Posterior cingulate gyrus (tissue), 11 donors: ENCODE measurements at places on chromosomes 4 and X.

DNA sequence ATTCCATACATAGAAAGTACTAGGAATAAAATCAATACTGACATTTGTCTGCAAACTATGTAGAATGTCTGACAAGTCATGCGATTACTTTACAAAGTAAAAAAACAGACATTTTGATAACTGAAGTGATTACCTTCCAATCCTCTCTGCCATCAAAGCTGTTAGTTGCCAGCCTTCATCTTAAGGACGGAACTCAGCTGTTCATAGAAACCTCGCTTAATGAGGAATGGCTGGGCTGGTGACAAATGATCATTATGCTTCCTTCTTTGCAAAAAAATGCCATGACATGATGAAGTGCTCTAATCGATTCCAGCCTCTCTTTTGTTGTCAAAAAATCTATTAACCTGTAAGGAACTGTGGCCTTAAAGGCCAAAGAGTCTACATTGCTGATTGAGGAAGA is 1214.9 kb upstream of the IGFBP7 start:
- no peak for DNase-seq

DNA sequence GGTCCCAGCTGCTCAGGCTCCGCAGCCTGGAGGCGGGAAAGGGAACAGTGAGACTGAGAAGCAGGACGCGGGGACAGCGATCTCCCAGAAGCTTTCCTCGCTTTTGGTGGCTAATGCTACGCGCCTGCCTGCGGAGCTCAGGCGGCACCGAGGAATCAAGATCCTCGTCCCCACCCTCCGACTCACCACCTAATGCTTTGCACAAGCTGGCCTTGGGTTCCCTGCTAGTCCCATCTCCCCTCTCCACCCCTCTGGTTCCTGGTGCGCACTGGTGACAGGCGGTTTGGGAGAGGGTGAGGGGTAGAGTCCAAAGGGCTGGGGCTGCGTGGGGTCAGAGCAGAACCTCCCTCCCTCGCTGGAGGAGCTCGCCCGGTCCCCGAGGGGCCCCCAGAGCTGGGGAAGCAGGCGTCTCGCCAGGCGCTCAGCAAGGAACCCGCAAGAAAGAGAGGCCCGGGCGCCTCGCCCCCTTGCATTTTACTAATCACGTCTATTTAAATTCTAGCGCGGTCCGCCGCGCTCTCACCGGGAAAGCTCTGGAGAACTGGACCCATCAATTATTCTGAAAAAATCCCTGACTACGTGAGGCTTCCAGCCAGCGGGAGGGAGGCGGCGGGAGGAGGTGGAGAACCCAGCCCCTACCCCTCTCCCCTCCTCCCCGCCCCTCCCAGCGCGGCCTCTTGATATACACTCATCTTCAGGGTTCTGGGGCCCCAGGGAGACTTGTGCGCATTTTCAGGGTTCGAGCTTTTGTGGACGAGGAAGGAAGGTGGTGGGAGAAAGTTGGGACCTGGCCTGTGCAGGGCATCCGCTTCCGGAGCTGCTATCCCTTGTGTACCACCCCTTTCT is 9.1 kb downstream of the POU4F2 start:
- no peak for DNase-seq

GRCh38 chr4:152099061-152099425 is 338.2 kb upstream of the GATB start:
- no peak for DNase-seq

- DNase-seq = no peak
Measured at GRCh38 chrX:9577555-9577954, 112.7 kb downstream of the TBL1X start.

GRCh38 chr4:74531963-74532794 is 87.2 kb downstream of the AREG start:
- DNase-seq = no peak

- DNase-seq = no peak
Measured at GRCh38 chr4:74374561-74375327, 9.8 kb downstream of the EREG start.

DNA sequence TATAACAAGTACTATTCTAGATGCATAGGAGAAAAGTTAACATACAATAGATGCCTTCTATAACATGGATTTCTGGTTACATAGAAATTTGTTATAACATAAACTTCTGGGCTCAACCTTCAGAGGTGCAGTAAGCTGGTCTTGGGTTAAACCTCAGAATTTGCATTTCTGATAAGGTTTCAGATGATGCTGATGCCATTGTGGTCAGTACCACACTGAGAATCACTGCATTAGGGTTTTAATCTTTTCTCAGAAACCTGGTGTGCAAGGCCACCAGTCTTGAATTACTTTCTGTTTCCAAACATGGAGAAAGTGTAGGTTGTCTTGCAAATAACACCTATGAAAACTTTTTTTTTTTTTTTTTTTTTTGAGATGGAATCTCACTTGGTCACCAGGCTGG is 146.2 kb downstream of the SPOCK3 start:
- no peak for DNase-seq

GRCh38 chr4:173019664-173020063 is 148.9 kb upstream of the GALNT7 start:
- DNase-seq = no peak

- DNase-seq = no peak
Measured at GRCh38 chr4:148874331-148874730, 432.1 kb upstream of the NR3C2 start.

DNA sequence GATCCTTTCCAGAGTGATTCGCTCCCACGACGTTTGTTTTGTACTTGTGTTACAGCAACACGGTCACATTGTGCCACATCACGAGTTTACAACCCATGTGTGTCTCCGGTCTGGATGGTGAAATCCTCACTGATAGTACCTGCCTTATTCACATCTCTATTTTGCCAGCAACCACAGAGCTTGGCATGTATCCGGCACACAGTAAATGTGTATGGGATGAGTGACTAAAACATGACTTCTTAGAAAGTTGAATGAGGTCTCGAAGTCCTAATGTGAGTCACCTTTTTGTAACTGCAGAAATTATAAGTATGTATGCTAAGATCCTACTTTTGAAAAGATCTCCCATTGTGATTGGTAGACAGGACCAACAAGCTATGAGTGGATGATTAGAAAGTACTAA is 7.5 kb downstream of the STOX2 start:
- DNase-seq = no peak

DNA sequence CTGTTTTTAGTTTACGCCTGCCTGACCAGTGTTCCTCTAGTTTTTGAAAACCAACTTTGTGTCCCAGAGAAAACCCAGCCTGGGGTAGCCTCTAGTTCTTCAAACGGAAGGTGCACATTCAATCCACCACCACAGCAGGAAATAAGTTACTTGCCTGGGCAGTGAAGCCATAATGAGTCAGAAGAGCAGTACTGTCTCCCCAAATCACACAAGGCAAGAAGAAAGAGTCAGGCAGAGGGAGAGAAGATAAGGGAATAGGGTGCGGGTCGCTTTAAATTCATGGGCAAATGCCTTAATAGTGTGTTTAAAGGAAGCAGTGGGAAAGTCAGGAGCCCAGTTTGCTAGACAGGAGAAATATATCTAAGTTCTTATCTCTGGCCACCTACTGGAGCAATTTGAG is 333.8 kb upstream of the GRIA3 start:
- DNase-seq = no peak

- no peak for DNase-seq
Measured at GRCh38 chr4:152983774-152984411, 47.8 kb downstream of the FHDC1 start.

DNA sequence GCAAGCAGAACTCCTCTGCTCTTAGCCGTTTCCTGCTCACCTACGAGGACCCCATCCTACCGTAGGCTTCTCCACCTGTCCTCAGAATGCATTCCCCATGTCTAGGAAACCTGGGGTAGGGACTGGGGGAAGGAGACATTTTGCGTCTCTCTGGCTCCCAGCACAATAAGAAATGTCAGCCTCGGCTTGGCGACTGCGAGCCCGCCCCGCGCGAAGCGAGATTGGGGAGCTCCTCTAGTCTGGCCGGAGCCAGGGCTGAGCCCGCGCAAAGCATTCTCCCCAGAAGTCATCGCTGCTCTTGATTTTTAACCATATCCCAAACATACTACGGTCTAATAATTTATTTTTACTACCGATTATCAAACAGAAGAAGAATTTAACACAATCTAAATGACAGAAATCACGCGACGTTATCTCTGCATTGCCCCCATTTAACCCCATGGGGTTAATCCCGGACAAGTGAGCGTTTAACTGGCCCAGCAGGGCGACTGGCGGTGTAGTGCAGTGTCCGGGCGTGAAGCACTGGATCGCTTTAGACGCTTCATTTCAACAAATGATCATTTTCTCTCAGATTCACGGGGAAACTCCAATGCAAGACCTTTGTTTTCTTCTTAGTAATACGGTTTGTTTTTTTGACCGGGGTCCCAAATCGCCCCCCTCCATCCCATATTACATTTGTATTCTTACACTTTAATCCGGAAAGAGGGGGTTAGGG is 8.0 kb upstream of the PITX2 start:
- DNase-seq = no peak

GRCh38 chr4:132108784-132109183 is 1040.3 kb upstream of the PCDH10 start:
- no peak for DNase-seq

DNA sequence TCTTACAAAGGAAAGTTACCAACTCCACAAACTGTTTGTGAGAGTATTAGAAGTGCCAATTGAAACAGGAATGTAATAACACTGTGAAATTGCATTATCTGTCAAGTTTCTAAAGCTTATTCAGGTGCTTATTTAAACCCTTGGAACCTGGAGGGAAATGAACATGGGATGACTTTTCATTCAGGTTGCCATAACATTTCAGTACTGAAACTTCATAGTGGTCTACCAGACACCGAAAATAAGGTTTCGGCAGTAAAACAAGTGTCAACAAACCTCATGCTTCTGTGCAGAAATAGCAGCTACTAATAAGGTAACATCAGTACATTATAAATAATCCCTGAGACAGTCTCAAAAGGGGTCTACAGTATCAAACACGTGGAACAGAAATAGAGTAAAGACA is 890.7 kb upstream of the INTU start:
- DNase-seq = no peak

- no peak for DNase-seq
Measured at GRCh38 chr4:102735582-102735981, 25.2 kb downstream of the MANBA start.

DNA sequence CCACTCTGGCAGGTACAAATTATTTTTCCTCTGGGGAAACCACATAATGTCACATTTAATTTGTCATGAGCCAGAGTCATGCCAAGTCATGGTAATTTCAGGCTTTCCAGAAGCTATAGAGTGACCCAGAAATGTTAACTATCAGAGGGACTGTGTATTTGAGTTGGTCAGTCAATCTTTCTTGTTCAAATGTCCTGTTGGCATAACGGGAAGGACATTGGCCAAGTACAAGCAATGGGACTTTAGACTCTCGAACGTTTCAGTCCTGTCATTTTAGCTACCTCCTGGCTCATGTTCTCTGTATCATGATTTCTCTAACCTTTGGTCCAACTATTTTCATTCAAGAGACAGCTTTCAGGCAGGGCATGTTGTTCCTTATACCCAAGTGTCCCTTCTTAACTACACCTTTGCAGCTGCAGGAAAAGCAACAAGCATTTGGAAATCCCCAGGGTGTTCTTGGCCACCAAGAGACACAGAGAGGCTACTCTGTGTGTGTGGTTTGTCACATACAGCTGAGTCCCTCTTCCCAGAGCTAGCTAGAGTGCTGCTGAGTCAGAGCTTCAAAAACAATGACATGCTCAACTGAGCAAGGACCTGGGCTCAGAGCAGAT is 142.6 kb downstream of the EGF start:
- DNase-seq = no peak

- no peak for DNase-seq
Measured at GRCh38 chr4:55561889-55562288, 15.2 kb upstream of the CLOCK start.

GRCh38 chr4:92421920-92422319 is 118.2 kb downstream of the GRID2 start:
- no peak for DNase-seq

GRCh38 chr4:187258651-187259401 is 535.2 kb upstream of the FAT1 start:
- DNase-seq = no peak

- DNase-seq = no peak
Measured at GRCh38 chr4:126051689-126052424, 737.1 kb downstream of the FAT4 start.

DNA sequence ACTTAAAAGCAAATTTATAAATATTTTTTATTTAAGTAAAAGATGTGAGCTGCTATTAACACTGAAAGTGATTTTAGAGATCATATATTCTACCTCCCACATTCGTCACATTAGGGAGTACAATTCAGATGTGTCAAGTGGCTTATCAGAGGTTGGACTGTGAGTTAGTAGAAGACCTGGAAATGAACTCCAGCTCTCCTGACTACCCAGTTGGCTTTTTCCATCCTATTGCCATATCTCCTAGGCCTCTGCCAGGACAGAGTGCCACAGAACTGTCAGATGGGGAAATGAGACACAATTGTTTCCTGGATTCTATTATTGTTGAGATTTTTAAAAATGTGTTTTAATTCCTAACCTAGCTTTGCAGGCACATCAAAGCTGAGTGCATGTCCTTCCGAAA is 634.1 kb upstream of the MAGEB2 start:
- DNase-seq = no peak

DNA sequence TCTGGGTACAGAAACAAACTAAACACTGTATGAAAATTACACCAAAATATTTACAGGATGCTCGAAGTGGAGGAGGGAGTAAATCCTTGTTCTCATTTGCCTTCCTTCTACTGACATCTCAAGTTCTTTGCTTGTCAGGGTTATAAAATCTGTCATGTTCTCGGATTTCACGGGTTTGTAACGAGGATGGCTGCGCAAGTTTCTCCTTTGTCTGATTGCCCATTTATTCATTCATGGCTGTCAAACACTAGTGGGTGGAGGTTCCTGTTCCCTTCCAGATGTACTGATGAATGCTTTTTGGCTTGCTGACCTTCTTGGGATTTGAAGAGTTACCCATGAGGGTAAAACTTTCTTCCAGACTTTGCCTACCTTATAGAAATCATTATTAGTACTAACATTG is 206.9 kb downstream of the SPCS3 start:
- DNase-seq = no peak

DNA sequence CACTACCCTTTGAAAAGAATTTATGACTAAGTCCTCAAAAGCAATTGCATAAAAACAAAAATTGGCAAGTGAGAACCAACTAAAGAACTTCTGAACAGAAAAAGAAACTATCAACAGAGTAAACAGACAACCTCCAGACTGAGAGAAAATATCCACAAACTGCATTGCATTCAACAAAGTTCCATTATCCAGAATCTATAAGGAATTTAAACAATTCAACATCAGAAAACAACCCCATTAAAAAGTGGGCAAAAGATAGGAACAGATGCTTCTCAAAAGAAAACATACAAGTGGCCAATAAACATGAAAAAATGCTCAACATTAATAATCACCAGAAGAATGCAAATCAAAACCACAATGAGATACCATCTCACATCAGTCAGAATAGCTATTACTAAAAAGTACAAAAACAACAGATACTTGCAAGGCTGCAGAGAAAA is 130.2 kb downstream of the GASK1B start:
- DNase-seq = no peak

GRCh38 chr4:3683744-3684421 is 82.3 kb upstream of the ADRA2C start:
- no peak for DNase-seq

DNA sequence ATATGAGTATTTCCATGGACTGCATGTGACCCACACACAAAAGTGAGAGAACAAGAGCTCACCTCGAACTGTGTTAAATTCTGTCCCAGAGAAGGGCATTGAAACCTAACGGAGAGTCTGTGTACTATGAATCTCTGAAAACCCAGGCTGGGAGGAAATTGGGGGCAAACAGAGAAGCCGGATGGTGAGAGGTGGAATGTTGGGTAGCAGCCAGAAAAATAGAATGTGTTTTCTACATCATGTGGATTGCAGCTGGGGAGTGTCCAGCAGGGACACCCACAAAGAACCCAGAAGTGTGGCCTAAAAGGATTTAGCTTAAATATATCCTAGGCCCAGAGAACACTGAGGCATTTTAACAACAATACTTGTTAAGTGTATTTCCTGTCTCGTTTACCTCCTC is 38.6 kb downstream of the MND1 start:
- no peak for DNase-seq
